ENCODE measurements at places on chromosomes 12 and 14.
A peak's percentile ranks its signal among the peaks of the same experiment; 100 is the strongest.

DNA sequence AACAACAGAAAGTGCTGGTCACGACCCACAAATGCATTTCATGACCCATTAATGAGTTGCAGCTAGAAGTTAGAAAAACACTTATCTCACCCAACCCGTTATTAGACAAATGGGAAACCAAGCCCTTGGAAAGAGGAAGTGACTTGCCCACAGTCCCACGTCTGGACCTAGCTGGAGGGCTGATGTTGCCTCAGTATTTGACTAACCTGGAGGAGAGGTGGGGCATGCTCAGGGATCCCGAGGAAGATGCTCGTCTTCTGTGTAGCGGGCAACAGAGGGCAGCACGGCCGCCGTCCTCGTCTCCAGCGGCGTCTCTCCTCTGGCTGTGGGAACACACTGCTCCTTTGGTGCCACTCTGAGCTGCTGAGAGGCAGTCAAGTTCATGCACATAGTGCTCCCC is 12.7 kb downstream of the CCND2 start:
- DNase-seq: no peak

DNA sequence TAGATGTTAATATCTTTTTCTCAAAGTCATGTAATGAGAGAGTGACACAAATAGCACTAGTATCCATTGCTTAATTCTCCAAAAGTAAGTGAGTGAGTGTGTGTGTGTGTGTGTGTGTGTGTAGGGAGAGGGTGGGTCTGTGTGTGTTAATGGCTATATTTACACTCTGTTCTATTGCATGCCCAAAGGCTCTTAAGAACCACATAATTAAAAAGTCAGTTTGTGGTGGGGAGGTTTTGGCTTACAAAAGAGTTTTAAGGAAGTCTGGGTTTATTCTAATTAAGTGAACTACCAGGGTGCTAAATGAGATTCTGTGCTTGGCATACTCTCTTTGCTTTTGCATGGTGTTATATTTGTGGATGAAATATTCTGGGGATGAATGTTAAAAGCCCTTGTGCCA is 1897.6 kb upstream of the FLRT2 start:
- DNase-seq: no peak

GRCh38 chr12:65278576-65279368 is at the start of gene MSRB3:
Gene MSRB3 (plus strand): TSS chr12:65278683. CDS start chr12:65308580, 29,897 bp downstream.
- DNase-seq: peak; percentile 53

DNA sequence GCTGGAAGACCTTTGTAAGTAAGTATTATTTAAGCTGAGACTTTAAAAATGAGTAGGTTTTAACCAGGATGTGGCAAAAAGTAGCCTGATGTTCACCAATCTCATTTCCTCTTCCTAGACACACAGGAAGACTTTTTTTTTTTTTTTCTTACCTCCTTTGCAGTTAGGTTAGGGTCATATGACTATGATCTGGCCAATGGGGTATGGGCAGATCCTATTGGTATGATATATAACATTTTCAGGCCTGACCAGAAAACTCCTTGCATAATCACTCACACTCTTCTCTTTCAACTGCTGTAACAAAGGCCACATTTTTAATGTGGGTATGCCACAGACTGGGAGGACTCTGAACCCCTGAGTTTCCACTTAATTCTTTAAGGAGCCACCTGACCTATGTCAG is 2.7 kb upstream of the RPS6KA5 start:
- peak; percentile 83 for DNase-seq

DNA sequence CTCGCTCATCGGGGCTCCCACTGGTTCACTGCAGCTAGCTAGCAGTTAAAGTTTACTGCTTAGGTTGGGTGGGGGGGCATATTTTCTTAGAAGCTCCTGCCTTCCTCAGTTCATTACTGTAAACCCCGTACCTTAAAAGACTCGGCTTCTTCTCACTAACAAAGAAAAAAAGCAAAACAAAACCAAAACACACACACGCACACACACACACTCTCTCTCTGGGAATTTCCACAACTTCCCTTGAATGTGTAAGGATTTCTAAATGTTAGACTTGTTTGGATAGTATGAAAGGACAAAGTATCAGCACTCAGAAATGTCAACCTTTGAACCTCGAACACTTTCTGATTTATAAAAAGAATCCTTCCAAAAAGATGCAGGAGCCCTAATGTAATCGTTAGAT is 927 bp downstream of the PTHLH start:
- no peak for DNase-seq

DNA sequence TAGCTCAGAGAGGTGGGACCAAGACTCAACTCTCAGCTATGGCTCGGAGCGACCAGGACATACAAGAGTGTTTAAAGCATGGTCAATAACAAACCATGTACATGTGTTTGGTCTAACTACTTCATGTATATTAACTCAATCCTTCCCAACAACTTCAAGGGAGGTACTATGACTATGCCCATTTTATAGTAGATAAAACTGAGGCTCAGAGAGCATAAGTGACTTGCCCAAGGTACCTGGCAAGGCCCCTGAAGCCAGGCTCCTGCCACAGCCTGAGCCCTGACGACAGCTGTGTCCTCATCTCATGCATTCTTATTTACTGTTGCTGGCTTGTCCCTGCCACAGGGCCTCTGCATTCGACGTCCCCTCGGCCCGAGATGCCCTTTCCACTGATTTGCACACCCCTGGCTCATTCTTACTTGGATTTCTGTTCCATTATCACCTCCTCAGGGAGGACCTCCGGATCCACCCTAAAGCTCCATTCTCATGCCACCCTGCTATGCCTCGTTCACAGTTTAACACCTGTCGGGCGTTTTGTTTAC is 2.6 kb downstream of the TESC start:
- no peak for DNase-seq

DNA sequence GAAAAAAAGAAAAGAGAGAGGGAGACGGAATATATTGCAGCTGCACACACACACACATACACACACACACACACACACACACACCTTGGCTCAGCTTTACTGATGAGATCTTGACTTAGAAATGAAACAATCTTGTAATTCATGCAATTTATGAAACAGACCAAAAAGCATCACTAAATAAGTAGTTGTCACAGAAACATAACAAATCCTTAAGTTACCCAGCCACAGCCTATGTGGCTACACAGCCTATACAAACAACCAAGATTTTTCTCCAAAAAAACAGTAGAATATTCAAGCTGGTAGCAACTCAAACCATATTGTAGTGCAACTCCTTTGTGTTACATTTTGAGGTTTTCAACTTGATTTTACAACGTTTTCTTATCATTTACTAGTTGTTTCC is 37.9 kb upstream of the GNG2 start:
- DNase-seq: no peak

DNA sequence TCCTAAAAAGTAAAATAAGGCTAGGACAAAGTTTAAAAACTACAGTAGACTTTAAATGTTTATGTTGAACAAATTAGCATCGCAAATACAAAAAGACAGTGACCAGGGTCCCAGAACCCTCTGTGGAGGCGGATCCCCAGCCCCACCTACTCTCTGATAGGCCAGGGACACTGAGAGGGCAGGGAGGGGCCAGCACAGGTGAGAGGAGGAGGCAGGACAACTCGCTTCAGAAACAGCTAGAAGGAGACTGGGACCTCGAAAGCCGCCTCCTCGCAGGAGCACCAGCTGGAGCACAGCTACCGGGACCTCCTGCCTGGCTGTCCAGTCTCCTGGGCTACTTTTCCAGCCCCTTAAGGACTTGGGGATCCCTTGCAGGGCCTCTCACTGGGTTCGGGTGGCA is 992 bp downstream of the DNAH10 start:
- no peak for DNase-seq

GRCh38 chr12:81245458-81245857 is 167.6 kb downstream of the ACSS3 start:
- no peak for DNase-seq

DNA sequence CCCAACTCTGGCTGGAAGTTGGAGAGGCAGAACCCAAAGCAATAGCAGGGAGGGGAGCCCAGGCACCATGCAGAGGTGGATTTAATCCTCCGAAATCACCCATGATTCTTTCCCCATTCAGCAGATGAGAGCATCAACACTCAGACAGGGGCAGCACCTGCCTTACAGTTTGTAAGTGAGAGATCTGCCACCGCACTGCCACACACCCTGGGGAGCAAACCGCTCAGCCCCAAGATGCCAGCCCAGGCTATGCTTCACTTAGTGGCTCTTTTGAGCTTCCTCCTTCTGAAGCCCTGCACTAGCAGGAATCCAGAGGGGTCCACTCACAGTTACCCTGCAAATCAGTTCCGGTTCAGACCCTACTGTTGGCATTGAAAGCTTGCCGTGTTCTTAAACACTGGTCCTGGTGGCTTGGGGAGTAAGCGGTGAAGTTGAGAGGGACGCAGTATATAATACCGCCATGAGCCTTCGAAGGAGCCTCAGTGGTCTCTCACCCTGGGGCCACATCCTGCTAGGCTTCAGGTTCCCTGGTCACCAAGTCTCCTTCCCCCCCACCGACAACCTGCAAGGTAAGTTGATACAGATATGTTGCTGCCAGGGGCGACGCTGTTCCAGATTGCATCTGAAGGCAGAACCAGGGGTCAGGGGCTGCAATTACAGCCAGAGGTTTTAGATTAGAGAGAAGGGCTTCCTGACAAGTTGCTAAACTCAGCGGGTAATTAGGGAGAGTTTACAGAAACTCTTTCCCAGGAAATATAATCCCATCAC is 72.0 kb upstream of the CCND2 start:
- no peak for DNase-seq

- no peak for DNase-seq
Observed at GRCh38 chr14:36009643-36010042, 166.9 kb downstream of the PTCSC3 start.

DNA sequence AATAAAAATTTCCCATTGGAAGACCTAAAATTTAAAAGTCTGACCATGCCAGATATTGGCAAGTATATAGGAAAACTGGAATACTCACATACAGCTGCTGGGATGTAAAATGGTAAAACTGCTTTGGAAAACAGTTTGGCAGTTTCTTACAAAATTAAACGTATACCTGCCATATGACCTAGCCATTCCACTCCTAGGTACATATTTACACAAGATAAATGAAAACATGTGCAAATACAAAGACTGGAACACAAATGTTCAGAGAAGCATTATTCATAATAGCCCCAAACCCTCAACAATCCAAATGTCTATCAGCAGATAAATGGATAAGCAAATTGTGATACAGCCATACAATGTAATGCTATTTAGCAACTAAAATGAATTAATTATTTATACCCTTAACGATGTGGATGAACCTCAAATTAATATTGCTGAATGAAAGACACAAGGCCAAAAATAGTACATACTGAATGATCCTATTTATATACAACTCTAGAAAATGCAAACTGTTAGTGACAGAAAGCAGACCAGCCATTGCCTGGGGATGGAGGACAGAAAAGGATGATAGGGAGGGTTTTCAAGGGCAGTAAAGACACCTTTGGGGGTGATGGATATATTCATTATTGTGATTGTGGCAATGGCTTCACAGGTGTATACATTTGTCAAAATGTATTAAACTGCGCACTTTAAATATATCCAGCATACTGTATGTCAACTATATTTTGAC is 21.3 kb upstream of the TCP11L2 start:
- no peak for DNase-seq

DNA sequence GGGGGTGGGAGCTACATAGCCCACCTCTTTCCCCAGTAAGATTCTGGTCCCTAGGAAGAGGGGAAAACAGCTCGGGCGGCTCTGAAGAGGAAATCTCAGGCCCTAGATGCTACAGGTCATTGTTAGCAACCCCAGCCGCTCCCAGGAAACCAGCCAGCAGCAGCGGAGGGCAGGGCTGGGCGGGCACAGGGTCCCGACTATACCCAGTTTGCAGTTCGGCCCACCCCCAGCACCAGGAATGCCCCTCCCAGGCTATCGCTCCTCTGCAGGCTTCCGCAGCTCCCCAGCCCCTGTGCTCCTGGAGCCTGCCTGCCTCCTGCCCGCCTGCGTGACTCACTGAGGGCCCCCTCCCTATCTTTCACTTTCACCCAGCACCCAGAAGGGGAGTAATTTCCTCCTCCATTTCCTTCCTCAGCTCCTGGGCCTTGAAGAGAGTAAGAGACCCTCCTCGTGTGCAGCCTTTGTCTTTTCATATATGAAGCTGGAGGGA is 27.2 kb upstream of the PNMA1 start:
- peak; percentile 69 for DNase-seq

- DNase-seq: no peak
Observed at GRCh38 chr12:28026701-28027100, 54.2 kb upstream of the PTHLH start.

DNA sequence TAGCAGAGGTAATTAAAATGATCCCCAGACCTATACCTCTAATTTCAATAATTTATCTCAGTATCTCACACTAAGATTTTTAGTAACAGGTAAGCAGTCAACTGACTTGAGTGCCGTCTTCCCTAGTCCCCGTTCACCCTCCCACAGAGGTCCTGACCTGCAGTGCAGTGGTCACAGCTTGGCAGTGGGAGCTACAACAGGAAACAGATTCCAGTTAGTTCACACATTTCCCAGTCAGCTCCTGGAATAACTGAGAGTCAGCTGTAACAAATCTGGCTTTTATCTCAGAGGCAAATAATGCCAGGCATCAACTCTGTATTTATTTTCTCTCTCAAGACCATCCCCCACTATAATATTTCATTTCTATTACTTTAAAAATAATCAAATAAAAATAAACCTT is 308.2 kb downstream of the ATP23 start:
- no peak for DNase-seq

GRCh38 chr12:131840643-131841416 is 12.6 kb downstream of the MMP17 start:
- DNase-seq: no peak

DNA sequence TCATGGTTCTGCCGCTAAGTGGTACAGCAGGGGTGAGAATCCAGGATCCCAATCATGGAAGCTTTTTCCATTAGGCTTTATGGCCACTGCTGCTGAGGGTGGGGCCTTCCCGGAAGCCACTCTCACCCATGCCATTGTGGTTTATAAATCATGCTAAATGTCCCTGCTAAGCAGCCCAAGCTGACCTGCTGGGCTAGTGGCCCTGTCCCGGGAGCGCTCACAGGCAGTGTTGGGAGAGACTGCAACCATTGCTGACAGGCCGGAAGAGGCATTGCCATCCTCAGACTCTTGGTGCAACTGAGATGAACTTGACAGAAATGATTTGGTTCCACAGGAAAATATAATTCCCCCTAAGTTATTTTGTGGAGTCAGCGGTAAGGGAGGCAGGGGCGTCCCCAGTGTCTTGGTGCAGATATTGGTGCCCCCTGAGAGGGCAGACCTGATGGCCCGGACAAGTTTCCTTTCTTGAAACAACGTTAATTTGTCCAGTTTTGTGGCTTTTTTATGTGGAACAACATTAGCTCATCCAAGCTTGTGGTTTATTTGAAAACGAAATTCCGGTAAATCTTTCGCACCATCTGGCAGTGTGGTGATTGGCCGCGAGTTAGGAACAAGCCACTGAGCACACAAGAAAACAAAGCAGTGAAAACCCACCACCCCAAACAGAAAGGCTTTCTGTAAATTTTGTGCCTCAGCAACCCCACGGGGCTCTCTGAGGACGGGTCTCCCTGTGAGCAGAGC is 82.3 kb downstream of the SSPN start:
- no peak for DNase-seq

- no peak for DNase-seq
Observed at GRCh38 chr14:64112867-64113678, 181.1 kb downstream of the ESR2 start.

GRCh38 chr14:54676812-54677708 is 110.1 kb downstream of the SAMD4A start:
- no peak for DNase-seq

Data from GM12865 (cell line).